ENCODE measurements at places on chromosomes 13 and 19.

DNA sequence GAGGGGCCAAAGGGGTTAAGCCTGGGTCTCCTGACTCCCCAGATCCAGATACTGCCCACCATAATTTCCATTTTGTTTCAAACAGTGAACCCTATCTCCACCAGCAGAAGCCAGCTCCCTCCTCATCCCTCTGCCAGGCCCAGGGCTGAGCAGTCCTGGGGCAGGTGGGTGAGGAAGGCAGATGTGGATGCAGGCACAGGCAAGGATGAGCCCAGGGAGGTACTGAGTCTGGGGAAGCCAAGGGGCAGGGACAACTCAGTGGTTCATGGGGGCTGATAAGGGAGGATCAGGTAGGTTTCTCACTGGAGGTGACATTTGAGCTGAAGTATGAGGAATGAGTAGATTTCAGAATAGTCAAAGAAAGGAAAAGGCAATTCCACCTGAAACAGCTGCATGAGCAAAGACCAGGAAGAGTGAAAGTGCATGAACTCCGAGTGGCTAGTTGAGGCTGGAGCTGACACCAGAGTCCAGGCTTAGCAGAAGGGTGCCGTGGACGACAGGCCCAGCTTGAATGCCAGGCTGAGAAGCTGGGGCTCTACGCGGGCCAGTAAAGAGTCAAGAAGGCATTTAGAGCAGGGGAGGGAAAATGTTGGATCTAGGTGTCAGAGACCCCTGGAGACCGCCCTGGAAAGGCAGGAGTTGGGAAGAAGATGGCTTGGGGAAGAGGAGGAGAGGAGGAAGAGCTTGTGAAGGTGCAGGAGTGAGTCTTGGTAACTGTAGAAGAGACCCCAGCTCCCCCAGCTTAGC is 10.3 kb downstream of the CIC start:
- no peak for DNase-seq

DNA sequence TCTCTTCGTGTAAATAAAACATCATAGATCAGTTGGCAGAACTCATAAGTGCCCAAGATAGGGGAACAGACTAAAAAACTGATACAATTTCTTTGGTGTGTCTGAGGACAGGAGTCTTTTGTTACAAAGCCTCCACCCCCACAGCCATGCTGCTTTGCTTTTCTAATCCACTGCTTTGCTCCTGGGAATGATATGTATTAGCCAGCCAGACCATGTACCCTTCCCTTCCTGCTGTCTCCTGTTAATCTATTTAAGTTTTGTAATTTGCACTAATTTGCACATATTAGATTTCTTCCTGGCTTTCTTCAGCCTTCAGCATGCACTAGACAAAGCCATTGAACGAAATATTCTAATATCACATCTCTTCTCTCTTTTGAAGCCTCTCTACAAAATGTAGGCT is 130.5 kb downstream of the MAB21L1 start:
- DNase-seq = no peak

GRCh38 chr13:30338331-30338851 is 31.0 kb upstream of the KATNAL1 start:
- DNase-seq = no peak

DNA sequence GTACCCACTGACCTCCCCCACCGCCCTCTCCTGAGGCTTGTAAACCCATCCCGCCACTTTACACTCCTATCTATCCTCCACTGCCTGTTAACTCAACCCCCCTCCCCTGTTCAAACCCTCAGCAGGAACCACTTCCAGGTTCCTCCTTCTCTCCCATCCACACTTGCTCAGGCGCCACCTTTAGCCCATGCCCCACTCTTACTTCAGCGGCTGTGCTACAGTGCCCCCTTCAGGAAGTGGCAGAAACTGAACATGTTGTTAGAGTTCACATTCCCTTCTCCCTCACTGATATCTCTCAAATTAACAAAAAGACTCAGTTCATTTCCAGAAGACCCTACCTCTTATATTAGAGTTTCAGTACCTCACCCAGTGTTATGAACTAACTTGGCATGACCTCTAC is 49.4 kb downstream of the ZNF91 start:
- DNase-seq = no peak

DNA sequence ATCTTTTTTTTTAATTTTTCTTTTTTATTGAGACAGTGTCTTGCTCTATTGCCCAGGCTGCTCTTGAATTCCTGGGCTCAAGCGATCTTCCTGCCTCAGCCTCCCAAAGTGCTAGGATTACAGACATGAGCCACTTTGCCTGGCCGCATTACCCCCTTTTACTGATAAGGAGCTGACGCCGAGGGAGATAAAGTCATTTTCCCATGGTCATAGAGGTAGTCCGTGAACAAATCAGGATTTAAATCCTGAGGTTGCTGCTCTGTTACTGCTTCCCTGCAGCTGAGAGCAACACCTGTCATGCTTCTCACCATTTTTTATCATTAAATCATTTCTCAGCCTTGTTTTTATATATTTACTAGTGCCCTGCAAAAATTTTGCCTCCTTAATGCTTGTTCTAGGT is 7.4 kb downstream of the CYSLTR2 start:
- DNase-seq = no peak

- no peak for DNase-seq
These were observed 3.4 kb upstream of the CYP4F12 start for GRCh38 chr19:15669440-15669839.

- DNase-seq = no peak
These were observed 3.5 kb downstream of the USF2 start for GRCh38 chr19:35272122-35272719.

DNA sequence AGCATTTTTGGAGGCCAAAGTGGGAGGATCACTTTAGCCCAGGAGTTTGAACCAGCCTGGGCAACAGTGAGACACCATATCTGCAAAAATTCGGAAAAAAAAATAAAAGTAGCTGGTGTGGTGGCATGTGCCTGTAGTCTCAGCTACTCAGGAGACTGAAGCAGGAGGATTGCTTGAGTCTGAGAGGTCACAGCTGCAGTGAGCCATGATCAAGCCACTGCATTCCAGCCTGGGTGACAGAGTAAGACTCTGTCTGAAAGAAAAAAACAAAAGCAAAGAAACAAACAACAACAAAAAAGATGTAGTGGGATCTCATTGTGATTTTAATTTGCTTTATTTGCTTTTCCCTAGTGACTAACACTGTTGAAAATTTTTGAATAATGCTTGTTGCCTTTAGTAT is 394.7 kb upstream of the KLHL1 start:
- DNase-seq = no peak

DNA sequence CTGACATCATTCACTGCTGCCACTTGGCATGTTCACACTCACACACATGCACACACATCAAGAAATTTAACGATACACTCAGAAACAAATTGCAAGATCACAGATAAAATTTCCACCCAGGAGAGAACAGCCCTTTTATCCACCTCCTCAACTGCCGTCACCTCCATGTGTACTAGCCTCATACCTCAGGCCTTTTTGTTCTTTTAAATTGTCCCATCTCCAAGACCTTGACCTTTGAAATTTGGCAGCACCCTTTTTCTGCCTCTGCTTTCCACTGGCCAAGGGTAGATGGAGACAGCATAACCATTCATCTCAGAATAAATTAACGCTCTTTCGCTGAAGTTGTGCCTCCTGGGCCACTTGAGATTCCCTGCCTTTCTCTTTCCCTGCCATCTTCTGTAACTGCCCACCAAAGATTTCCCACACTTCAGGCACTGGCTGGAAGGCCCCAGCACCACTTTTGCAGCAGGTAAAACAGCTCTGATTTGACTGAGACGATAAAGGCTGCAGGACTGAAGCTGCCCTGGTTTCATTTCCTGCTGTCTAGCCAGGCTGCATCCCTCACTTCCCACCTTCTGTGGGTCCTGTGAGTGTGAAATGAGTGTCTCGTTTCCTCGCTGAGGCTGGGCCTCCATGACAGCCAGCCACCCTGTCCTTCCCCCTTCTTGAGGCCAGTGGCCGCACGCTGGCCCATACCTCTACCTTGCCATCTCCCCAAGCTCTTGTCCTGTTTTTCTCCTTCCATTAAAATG is 39.3 kb downstream of the MBNL2 start:
- no peak for DNase-seq

GRCh38 chr13:112716461-112716820 is 26.6 kb downstream of the ATP11A start:
- no peak for DNase-seq

DNA sequence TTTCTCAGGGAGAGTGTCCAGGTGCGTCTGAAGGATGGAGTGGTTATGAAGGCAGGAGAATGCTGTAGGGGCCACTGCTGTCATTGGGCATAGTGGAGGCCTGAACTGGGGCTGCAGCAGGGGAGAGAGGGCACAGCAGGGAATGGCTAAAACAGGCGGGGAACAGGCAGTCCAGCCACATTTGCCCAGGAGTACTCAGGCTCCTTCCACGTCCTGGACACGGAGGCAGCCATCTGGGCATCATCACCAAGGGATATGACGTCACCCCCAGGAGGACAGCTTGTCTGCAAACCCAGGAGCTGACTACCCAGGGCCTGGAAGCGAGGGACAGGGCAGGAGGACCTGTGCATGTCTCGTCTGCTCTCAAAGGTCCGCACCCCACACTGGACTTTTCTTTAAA is 22.2 kb downstream of the VSTM2B start:
- DNase-seq = no peak

DNA sequence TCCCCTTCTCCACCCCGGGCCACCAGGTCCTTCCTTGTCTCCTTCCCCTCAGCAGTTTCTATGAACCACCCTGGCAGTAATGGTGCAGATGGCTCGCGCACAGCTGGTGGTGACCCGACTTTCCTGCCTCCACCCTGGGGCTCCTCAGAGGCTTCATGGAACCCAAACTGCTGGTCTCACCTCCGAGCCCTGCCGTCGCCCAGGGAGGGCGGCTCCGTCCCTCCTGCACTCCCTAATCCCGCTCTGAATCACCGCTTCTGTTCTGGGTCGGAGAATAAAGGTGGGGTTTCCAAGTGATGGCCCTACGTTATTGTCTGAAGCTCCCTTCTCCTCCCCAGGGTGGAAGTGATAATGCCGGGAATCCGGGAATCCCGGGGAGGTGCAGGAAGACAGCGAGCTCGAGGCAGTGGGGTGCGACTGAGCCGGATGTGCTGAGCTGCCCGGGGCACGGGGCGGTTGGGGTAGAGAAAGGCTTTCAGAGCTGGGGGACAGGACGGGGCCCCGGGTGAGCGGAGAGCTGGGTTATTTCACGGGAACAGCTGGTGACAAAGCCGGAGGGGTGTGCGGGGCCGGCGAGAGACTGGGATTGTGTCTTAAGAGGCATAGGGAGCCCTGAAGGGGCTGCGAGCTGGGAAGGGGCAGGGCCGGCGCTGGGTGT is 711 bp downstream of the FUT2 start:
- DNase-seq = no peak

DNA sequence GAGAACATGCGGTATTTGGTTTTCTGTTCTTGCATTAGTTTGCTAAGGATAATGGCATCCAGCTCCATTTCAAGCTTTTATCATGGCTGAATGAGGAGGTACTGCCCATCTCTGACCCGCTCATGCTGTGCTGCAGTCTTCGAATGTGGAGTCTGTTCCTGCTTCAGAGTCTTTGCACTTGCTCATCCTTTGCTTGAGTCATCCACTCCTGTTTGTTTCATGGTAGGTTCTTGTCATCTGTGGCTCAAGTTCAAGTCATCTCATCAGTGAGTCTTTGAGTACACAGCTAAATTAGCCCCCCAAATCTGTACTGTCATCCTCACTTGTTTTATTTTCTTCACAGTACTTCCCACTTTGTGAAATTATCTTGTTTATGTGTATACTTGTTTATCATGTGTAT is 5.4 kb downstream of the UCHL3 start:
- DNase-seq = no peak

Measured in stimulated activated CD4-positive, alpha-beta T cell treated with anti-CD3 and anti-CD28 coated beads, Interleukin-4, amount 100 ng/mL, for 1 hour (primary cell).